Kidney glomerular epithelial cell (primary cell): ENCODE measurements at places on chromosomes 1 and 21.

- no peak for DNase-seq
Observed at GRCh38 chr1:61570191-61570590, 154.8 kb downstream of the TM2D1 start.

- peak; percentile 80 for DNase-seq
Observed at GRCh38 chr1:205321162-205321958, at the start of gene NUAK2. Gene NUAK2 (minus strand): TSS chr1:205321745. CDS start chr1:205321628, 117 bp downstream.

DNA sequence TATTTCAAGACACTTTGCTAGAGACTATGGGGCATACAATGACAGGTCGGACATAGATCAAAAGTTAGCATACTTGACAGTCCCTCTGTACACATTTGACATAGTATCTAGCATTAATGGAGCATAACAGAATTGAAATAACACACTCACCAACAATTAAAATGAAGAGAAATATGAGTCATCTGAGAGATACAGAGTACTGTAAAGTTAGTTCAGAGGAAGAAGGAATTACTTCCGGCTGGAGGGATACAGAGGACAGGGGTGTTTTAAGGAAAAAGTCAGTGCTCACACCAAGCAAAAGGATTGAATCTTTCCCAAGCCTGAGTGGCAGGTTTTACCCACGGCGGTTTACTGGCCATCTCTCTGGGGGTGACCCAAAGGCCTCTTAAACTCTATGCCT, 2.4 kb downstream of the ZMYND12 start:
- DNase-seq = peak; percentile 54

DNA sequence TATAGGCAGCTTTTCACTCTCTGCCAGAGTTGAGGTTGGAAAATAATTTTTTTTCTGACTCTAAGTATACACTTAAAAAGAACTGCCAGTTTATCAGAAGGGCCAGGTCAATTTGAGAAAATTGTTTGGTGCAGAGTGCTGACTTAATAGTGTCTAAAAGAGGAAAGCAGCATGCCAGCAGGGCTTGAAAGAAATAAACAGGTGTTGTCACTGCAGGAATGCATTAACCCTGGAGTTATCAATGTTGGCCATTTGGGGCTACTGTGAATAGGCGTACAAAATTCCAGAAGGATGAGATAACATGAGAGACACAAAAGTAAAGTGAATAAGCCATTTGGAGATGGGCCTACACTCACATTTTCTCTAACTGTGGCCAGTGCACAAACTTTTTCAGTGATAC, 220.6 kb upstream of the PLD5 start:
- DNase-seq = no peak

GRCh38 chr1:116708255-116708900, 40.8 kb upstream of the IGSF3 start:
- DNase-seq = no peak

DNA sequence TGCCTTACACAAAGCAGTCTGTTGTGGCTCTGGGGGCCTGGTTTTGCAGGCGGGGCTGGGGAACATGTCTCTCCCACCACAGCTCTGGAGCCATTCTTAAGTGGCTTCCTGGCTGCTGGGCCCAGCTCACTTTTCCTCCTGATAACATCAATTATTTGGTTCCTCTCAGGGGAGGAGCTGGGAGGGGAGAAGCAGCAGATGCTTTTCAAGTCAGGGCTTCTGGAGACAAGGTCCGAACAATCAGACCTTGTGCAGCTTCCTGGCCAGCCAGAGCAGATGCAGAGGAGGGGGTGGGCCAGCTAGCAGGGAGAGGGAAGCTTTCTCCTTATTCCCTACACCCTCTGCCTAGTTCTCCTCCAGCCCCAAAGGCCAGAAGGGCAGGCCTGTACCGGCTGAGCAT, 3.7 kb upstream of the PAQR6 start:
- no peak for DNase-seq

DNA sequence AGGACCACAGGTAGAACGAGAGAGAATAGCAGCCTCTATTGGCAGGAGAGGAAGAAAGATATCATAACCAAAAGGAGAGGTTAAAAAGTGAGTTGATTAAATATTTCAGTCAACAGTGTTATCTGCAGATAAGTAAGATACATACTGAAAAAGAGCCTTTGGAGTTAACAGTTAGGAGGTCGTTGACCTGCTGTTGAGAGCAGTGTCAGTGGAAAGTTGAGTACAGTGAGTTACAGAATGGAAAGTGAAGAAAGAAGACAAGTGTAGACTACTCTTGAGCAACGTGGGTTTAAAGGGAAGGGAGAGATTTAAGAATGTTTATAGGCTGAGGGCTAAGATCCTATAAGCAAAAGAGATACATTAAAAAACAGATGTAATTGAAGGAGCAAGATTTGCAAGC, 30.2 kb downstream of the GNAT2 start:
- no peak for DNase-seq

GRCh38 chr1:182229451-182229850, 162.1 kb downstream of the GLUL start:
- DNase-seq = no peak

DNA sequence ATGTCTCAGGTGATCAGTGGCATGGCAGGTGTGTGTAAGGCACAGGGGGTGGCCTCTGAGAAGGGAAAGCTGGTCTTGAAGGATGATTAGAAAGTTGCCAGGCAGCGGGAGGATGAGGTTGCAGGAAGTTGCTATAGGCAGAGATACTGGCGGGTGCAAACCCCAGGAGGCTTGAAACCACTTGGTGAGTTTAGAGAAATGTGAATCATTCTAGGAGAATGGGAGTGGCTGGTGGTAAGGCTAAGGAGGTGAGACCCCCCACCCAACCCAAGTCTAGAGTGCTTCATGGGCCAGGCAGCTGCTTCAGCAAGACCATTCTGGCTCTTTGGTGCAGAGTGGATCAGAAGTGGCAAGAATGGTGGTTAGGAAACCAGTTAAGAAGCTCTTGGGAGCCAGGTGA, 9.0 kb downstream of the SH2D2A start:
- no peak for DNase-seq

GRCh38 chr1:6101826-6102531, 56.3 kb downstream of the KCNAB2 start:
- no peak for DNase-seq

DNA sequence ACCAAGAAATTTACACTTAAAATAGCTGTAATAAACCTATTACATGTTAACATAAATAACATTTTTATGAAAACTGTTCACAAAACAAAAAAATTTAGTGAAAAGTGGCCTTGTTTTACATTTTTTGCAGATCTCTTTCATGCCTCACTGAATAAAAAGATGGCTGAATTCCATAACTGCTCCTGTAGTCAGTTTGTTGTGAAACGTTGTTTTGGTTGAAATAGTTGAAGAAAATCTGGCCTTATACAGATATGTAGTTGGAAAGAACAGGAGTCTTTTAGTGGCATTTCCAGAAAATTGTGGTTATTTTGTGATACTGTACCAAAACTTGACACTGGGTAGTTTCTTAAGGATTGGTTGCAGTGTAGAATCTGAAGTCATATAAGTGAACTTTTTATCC, 18.1 kb downstream of the ITSN1 start:
- no peak for DNase-seq

GRCh38 chr1:231550448-231550781, 21.9 kb downstream of the TSNAX start:
- no peak for DNase-seq

DNA sequence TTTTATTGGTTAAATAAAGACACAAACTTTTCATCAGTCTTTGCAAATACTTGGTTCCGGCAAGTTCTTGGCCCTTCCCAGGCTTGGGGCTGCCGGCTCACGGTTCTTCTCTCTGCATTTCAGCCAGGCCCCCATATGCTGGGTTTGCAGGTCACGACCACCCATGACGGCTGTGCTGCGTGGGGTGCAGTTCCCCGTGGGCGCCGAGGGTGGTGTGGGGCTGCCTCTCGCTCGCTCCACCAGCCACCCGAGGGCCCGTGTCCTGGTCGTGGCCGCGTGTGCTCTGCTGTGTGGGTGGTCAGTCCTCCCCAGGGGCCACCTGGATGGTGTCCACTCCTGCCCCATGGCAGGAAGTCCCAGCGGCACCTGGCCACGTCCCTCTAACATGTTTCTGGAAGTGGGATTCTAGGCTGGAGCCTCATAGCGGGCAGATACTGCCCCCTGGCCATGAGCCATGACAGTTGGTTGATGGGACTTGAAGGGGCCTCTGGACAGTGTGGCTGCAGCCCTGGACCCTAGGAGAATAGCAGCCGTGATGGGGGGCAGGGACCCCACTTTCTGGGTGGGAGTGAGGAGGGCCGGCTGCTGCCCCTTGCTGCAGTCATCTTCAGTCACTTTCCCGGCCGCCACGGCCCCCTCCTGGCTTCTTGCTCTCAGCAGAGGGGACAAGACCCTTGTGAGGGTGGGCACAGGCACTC, 46.3 kb downstream of the SKI start:
- no peak for DNase-seq

GRCh38 chr1:198122693-198123092, 34.1 kb upstream of the NEK7 start:
- peak; percentile 9 for DNase-seq

DNA sequence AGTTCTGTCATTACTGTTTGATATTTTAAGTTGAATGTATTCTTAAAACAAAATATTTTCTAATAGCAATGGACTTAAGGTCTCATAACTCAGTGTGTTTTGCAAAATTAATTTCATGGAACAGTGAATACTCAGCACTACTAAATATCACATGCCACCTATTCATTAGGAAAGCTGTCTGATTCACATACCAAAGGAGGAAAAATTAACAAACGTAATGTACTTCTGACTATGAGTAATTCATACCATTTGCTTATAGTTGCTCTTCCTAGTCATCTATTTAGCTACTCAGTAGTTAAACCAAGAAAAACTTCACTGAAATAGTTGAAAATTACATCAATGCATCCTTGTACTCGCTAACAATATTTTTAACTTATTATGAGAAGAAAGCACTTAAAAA, 35.2 kb downstream of the TP53BP2 start:
- peak; percentile 60 for DNase-seq

DNA sequence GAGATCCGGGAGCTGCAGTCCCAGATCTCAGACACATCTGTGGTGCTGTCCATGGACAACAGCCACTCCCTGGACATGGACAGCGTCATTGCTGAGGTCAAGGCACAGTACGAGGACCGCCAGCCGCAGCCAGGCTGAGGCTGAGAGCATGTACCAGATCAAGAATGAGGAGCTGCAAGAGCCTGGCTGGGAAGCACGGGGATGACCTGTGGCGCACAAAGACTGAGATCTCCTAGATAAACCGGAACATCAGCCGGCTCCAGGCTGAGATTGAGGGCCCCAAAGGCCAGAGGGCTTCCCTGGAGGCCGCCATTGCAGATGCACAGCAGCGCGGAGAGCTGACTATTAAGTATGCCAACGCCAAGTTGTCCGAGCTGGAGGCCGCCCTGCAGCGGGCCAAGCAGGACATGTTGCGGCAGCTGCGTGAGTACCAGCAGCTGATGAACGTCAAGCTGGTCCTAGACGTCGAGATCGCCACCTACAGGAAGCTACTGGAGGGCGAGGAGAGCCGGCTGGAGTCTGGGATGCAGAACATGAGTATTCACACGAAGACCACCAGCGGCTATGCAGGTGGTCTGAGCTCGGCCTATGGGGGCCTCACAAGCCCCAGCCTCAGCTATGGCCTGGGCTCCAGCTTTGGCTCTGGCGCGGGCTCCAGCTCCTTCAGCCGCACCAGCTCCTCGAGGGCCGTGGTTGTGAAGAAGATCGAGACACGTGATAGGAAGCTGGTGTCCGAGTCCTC, 25.5 kb downstream of the ETV3L start:
- DNase-seq = peak; percentile 42

DNA sequence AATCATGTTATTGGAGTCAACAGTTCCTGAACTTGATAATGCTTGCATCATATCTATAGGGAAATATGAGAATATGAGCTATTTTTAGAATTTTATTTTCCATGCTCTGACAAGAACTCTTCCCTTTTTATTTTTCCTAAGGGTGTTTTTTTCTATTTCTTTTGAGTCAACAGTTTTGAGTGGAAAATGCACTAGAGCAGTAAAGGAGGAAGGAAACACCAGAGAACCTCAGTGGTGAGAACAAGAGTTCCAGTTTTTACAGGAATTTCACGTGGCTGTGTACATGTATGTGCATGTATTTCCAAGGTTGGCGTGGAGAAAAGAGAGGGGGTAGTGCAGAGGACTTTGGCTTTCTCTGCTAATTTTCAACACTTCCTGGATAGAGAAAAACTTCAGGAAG, 63.6 kb upstream of the TNFSF18 start:
- no peak for DNase-seq

GRCh38 chr1:242623119-242623518, 98.6 kb upstream of the PLD5 start:
- no peak for DNase-seq

GRCh38 chr1:166145499-166145898, 21.3 kb downstream of the FAM78B start:
- DNase-seq = peak; percentile 82

DNA sequence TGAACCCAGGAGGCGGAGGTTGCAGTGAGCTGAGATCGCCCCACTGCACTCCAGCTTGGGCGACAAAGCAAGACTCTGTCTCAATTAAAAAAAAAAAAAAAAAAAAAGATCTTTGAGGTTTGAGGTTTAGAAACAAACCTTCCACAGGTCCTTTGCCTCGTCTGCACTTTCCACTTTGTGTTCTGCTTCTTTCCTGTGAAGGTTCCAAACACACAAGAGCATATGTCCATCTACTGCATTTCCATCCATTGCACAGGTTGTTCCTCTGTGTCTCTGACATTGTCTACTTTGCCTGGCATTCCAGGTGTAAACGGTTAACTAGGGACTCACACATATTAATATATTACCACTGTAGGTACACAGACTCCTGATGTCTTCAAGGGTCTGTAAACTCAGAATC, 40.1 kb downstream of the DSTYK start:
- no peak for DNase-seq

DNA sequence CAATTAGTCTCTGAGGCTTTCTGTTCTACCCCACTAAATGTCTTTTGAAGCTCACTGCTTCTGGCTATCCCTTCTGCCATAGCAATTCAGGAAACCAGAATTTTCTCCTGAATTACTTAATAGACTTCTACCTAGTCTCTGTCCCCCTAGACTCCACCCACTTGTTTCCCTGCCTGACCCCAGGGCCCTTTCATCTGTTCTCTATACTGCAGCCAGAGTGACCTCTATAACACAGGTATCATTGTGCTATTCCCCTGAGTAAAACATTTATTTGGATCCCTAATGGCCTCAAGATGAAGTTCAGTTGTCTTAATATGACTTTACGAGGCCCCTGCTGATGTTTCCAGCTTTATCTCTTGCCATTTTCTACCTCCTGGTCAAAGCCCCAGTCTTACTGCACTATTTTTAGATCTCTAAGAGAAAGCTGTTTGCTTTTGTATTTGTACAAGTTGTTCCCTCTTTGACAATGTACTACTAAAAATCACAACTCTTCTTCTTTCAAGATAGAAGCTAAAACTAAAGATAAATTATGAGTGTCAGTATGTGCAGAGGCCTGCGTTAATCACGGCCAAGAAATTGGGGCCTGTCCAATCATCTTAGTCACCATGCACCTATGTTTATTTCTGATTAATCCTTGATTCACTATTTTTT, 54.5 kb downstream of the ATP1B1 start:
- no peak for DNase-seq

- no peak for DNase-seq
Observed at GRCh38 chr1:151159373-151159772, 2.9 kb downstream of the TNFAIP8L2 start.

GRCh38 chr1:100443811-100444571, 91.7 kb downstream of the CDC14A start:
- DNase-seq = peak; percentile 83
